Stimulated activated CD4-positive, alpha-beta T cell treated with anti-CD3 and anti-CD28 coated beads, Interleukin-12 subunit alpha, Interleukin-12 subunit beta, amount 100 ng/mL, for 48 hours (primary cell): ENCODE measurements at places on chromosomes 6 and 20.

DNA sequence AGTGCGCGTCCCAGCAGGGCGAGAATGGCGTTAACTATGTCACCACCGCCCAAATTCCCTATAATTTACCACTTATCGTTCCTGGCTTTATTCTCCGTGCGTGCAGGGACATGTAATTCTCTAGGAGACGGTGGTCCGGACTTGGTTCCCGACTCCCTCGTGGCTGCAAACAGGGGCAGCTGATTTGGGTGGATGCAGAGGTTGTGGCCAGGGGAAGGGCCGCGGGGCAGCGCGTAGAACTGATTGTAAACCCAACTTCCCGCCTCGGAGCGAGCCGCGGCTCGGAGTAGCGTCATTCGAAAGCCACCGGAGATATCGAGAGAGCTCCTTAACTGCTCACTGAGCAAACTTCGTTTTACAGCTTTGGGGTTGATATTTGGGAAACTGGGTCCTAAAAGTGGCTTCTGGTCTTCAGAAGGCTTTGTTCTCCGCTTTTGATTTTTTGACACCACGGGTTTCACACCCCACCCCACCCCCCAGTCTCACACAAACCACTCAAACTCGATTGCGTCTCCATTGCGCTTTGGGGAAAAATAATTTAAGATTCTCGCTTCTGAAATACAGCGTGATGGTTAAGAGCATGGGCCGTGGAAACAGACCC, 17.5 kb upstream of the ZSCAN9 start:
- DNase-seq, result no peak

- DNase-seq, result no peak
Observed at GRCh38 chr6:32867022-32867477, 13.1 kb downstream of the PSMB9 start.

- no peak for DNase-seq
Observed at GRCh38 chr6:160456214-160456546, 108.0 kb downstream of the SLC22A3 start.

DNA sequence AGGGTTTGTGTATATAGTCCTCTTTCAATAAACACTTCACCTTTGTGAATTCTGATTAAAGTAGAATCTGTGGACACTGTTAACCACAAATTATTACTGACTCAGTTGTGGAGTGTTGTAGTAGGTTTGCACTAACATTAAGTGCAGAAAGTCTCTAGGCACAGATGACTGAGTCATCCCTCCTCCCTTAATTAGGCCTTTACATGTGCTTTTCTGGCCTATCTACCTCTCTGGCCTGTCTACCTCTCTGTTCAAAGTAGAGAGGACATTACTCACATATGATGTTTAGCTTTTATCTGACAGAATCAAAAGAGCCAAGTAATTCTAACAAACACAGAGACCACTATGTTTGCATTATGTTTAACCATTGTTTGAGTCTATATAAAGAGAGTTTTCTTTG, 783.0 kb downstream of the TENT5A start:
- no peak for DNase-seq
